ENCODE measurements at places on chromosomes 4 and X. TPM values are rescaled to one million over a fixed set of nuclear protein-coding genes. Genes with fewer than 3 reads are reported as not detected.

DNA sequence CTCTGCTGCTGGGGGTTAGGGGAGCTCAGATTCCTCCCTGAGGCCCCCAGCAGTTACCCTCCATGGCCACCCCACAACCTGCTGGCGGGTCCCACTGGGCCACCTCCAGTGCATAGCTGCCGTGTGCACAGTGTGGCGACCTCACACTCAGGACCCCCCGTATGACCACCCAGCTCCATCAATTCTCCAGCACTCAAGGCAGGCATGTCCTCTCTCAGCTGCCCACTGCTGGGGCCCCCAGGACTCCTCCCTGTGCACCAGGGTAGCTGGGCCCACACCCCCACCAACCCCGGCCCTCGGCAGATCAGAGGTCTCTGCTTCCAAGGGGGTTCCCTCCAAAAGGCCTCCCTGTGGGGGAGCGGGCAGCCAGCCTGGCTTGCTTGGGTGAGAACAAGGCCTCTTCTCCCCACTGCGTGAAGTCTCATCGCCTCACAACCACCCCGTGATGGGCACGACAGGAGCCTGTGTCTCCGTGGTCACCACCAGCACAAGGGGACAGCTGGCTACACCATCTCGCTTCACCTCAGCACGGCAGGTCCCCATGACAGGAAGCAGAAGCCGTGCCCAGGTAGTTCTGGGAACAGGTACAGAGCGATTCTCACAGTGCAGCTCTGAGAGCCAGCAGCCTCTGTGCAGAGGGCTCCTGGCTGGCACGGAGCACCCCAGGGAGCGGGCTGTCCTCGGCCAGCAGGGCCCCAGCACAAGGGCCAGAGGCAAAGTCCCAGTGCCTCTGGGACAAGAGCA, 4.6 kb upstream of the HAUS3 start:
- DNase-seq: no peak

GRCh38 chrX:76919761-76920160, 492.3 kb downstream of the MAGEE1 start:
- no peak for DNase-seq

DNA sequence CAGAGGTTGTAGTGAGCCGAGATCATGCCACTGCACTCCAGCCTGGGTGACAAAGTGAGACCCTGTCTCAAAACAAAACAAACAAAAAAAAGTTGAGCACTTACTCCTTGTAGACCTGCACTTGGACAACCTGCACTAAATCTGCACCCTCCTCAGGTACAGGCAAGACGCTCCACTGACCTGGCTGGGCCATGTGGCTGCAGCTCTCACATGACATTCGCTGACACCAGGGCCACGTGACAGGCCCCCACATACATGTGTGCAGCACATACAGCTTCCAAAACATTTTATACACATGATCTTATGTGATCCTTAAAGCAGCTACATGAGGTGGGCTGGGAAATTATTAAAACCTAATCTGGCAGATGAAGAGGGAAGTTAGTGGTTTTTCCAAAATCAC, 62.5 kb downstream of the MGST2 start:
- no peak for DNase-seq

GRCh38 chrX:136211766-136212556, 39.2 kb downstream of the MAP7D3 start:
- DNase-seq: no peak

DNA sequence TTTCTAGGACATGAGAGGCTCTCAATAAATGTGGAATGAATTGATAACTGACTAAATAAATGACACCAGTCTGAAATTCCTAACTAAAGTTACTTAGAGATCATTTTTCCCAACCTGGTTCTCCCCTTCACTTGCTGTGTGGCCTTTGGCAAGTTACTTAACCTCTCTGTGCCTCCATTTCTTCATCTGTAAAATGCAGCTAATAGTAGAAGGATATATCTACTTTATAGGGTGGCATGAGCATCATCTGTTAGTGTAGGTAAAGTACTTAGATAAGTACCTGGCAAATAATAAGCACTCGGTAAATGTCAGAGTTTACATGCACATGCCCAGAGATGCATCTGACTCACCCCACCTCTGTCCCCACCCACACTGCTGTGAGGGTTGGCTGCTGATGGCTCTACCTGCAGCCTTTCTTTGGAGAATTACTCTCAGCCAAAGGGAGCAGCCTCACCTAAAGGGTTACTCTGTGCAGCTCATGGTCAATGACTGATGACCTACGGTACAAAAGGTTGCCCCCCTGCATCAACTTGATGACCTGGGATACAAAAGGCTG, 139.3 kb downstream of the CHIC2 start:
- DNase-seq: no peak

- DNase-seq: no peak
These were observed 367.6 kb downstream of the BCOR start for GRCh38 chrX:39729981-39730661.

- DNase-seq: no peak
These were observed 63.8 kb downstream of the SEPSECS start for GRCh38 chr4:25096251-25096980.

GRCh38 chrX:69429339-69430015, 74.6 kb upstream of the NALF2 start:
- DNase-seq: no peak

GRCh38 chrX:102558607-102559006, 40.7 kb upstream of the ARMCX5 start:
- DNase-seq: no peak

DNA sequence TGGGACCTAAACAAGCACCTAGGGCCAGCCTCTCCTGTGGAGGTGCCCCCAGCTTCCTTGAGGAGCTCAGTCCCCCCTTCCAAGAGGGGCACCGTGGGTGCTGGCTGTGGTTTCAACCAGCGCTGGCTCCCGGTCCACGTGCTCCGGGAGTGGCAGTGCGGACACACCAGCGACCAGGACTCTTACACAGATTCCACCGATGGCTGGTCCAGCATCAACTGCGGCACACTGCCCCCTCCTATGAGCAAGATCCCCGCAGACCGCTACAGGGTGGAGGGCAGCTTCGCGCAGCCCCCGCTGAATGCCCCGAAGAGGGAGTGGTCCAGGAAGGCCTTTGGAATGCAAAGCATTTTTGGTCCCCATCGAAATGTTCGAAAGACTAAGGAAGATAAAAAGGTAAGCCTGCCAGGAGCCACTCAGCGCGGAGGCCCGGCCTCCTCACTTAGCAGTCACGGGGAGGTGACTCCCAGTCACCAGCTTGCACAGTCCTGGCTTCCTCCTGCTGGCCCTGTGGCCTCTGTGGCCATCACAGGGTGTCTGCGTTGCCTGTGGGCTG, 24.9 kb downstream of the RGS12 start:
- DNase-seq: no peak

- peak; percentile 55 for DNase-seq
These were observed 19.4 kb downstream of the MTM1 start for GRCh38 chrX:150587585-150588503.

DNA sequence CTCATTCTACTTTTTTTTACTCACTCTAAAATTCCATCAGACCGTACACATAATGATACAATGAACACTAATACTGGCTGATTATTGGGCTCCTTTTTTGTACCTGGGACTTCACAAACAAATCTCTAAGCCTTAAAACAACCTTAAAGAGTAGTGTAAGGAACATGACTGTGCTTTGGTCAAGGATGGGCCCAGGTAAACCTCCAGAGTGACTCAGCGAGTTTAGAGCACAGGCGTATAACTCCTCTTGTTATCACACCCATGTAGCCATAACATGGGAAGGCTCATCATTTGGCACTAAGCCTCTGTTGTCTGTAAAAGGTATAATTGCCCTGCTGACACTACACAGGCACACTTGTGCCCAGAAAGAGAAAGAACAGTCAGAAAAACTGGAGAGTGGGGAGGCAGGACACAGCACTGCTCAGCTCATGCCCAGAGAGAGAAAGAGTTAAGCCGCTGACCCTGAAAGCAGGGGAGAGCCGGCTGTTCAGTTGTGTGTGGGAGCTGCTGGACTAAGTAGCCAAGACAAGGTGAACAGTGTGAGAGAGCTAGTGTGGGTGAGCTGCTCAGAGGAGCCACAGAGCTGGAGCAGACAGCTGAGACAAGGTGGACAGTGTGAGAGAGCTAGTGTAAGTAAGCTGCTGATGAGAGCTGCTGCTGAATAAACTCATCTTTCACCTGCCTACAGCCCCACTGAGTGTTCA, 319.6 kb upstream of the BMP3 start:
- DNase-seq: no peak

MAGEB2 gene
- total RNA-seq: not detected

CSN2 gene
- total RNA-seq: not detected

DNA sequence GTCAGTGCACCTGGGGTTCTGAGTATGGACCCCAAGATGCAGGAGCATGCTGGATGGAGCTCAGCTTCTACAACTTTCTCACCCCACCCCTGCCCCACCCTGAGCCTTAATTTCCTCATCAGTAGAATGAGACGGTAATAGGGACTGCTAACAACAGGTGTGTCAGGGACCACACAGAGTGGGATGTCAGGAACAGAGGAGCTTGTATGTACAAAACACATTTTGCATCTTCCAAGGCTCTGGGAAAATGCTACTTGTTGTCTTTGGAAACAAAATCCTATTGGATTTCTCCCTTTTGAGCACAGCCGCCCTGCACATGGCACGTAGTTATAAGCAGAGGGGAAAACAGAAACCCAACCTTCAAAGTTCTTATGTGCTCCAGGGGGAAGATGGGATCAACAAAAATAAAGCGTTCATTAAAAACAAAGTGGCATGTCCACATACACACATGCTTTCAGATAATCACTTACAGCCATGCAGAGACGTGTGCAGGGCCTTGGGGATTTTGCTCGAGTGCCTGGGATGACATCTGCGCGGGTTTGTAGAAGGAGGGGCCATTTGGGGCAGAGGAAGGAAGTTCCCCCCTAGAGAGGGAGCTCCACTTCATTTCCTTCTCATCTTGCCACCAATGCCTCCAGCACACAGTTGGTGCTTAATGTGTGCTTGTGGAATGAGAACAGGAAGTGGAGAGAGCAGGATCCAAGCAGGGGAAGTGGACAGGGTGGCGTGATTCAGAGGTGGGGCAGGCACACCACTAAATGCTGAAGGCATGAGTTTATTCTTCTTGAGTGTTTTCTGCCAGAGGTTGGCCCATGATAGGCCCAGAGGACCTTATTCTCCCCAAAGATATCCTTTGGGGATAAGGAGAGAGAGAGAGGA, 138.9 kb downstream of the SMIM20 start:
- no peak for DNase-seq

COL4A5 gene
- not detected for total RNA-seq

GRCh38 chr4:137819964-137820383, 287.7 kb upstream of the PCDH18 start:
- DNase-seq: no peak

GRCh38 chr4:77020017-77020416, 55.8 kb downstream of the CCNI start:
- DNase-seq: no peak

Data from activated CD4-positive, alpha-beta T cell treated with anti-CD3 and anti-CD28 coated beads for 36 hours (primary cell).